ENCODE measurements at places on chromosomes 1 and 21.

DNA sequence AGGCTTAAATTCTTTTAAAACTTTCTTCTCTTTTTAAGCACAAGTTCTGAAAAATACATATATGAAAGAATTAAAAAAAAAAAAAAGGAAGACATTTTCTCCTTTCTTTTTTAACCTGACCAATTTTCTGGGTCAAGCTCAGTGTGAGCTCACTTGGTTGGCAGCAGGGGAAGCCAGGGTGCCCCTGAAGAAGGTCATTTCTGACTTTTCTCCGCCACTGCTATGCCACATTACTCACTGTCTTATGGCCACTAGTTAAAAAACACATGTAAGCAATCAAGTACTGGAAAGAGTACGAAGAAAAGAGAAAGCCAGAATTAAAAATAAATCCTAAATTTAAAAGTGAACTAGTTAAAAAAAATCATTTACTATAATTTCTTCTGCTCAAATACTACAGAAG lies 275.0 kb downstream of the NEGR1 start:
- no peak for DNase-seq

DNA sequence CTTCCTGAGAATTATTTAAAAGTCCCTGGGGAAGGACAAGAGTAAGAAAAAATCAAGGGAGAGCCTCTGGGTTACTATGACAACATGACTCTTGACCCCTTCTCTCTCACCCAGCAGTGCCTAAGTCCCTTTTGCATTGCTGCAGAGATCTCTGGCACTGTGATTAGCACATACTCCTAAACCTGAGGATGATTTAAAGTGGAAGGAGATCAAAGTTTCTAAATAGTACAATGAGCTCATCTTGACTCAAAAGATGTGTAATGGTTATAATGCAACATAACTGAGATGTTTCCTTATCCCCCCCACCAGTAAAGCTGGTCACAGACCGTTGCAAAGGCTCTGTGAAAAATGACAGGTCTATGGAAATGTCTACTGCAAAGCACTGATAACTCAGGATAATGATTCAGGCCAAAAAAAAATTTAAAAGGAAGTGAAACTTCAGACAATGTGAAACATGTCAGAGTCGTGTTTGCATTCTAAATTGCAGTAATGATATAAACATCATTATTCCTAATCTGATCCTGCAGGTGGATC lies 519.2 kb downstream of the KIF26B start:
- no peak for DNase-seq

DNA sequence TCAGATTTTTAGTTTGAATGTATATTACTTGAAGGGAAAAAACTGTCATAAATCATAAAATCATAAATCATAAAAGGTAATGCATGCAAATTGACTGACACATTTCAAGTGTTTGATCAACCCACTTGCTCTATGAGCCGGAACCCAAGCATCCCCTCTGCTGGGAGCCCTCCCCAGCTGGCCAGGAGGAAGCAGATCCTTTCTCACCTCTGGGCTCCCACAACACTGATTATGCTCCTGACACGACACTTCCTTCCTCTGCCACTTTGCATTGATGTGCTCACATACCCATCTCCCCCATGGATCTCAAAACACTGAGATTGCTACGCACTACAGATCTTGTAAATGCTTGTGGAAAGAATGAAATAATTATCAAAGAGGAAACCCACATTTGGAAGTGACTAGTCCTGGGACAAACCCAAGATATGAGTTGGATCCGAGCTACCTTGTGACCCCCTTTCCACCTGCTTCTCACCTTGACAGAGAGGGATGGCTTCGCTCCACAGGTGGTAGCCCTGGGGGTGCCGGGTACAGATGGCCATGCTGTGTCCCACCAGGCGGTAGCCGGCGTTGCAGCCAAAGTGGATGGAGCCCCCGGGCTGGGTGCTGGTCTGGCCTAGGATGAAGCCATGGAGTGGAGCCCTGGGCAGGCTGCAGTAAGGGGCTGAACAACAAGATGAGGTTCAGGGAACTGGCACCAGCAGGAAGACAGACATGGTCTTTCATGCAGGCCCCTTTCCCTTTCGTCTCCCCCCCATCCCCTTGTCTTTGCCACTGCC lies 104.6 kb downstream of the ZSCAN20 start:
- no peak for DNase-seq

- no peak for DNase-seq
These were observed 19.3 kb downstream of the C1orf52 start for GRCh38 chr1:85240174-85240601.

GRCh38 chr1:223079498-223079897 lies 63.5 kb downstream of the TLR5 start:
- DNase-seq: no peak

- no peak for DNase-seq
These were observed 272.9 kb downstream of the ADGRL2 start for GRCh38 chr1:82073659-82074058.

DNA sequence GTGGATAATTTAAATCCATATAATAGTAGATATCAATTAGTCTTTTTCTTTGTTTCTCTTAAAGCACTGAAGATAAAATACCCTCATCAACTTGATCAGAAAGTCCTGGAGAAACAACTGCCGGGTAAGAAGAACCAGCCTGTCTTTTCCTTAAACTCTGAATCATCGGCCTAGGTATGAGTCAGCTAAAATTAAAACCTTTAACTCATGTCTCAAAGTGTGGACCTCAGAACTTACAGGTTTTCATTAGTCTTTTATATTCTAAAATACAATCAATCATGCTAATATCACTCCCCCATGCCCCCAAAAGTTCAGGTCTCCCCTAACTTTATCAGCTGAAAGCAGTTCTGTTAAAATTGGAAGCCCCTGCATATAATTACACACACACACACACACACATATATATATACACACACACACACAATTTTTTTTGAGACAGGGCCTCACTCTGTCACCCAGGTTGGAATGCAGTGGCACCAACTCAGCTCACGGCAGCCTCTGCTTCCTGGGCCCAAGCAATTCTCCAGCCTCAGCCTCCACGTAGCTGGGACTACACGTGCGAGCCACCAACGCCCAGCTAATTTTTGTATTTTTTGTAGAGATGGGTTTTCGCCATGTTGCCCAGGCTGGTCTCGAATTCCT lies 61.3 kb downstream of the B3GALNT2 start:
- no peak for DNase-seq

DNA sequence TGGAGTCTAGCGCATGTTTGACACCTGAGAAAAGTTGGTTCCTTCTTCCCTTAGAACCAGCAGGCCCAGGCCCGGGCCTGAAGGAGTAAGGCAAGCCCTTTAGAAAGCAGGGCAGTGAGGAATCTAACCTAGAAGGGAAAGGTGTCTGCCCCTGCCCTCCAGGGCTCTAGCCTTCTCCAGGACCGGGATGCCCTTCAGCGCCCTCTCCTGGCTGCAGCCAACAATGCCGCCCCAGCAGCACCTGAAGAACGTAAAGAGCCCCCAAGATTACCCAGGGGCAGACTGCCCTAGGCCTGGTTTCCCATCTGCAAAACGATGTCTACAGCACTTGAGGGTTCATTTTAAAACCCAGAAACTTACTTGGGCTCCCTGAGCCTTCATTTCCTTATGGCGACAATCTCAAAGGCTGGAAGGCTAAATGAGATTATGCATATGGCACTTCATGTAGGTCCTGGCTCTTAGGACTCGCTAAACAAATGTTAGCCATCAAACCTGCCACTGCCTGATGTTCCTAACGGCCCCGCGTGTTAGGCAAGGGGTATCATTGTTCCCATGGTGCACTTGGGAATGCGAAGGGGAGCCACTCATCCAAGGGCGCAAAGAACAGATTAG lies 106.7 kb upstream of the KLHDC7A start:
- DNase-seq: no peak

DNA sequence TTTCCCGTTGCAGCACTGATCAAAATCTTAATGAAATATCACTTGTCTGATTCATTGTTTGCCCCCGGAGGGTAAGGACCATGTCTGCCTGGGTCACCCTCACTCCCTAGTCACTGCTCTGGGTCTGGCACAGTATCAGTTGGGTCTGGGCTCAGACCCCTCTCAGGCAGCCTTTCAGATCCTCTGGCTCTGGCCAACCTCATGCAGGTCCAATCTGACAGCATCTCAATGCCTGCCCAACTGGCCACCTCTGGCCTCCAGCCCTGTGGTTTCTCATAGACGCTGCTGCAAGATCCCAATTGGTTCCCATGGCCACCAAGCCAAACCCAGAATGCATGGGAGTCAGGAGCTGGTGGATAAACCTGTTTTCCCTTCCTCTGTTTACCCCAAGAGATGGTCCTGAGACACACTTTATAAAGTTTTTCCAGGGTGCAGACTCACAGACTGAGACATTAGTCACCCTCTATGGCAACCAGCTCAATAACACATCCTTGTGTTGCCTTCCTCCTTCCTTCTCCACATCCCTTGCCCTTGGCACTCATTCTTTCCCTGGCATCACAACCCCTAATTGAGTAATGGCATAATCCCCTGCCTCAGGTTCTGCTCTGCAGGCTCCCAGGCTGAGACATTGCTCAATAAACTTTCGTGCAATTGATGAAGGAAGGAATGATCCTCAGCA lies 199.2 kb downstream of the GRIK3 start:
- no peak for DNase-seq
